ENCODE measurements at places on chromosomes 1 and 21.

- no peak for DNase-seq
These were observed 17.5 kb downstream of the RHOU start for GRCh38 chr1:228752675-228753265.

DNA sequence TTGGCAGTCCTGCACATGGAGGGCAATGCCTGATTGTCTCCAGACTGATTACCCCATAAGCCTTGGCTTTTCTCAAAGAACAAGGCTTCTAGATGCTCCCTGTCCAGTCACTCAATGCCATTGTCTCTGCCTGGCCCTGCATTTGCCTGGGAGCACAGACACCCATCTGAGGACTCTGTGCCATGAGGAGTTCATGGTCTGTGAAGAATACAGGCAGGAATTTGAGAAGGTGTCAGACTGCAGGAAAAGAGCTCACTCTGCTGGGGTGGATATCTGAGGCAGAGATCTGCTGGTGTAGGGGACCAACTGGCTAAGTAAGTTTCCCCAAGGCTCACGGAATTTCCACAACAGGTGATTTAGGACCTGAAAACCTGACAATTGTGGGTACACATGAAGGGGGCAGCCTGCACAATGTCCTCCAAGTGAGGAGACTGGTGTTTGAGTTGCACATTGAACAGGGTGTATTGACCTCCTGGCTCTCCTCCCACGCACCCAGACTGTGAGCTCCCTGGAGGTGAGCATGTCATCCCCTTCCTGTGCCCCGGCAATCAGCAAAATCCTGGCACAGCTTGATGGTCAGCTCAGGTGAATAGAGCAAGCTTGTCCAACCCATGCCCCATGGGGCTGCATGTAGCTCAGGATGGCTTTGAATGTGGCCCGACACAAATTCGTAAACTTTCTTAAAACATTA, 829 bp downstream of the CYP4A22 start:
- no peak for DNase-seq

DNA sequence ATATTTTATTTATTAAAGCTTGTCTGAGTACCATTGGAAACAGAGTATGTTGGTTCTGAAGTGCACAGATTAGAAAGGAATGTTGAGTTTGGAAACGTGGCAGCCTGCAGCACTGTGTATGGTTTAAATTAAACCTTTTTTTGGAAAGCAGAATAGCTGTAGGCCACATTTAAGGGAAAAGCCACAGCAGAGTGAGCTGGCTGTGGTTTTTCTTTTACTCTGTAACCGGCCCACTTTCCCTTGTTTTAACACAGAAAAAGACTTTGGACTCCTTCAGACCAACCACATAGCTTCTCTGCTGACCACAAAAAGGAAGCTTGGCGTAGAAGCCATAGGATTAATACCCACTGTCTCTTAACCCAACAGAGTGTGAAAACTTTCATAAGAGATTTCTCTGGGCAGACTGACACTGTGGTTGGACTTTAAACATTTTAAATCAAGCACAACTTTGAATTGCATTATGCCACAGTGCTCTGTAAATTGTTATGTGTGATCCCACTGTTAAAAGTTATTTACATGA, 75.2 kb downstream of the NFIA start:
- no peak for DNase-seq

DNA sequence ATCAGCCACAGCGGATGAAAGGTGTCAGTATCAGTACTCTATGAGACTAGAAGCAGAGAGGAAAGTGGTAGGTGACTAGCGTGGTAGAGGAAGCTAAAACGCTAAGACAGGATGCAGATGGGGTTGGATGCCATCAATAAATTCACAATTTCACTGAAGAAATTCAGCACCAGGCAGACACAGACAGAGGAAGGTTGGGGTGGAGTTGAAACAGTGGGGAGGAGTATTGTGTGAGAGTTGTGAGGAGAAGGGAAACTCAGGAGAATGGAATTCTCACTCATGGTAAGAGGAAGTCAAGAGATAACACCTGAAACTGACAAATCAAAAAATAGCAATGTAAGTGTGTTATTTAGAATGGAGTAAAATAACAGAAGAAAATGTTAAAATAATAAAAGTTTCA, 208.5 kb upstream of the DAB1 start:
- DNase-seq: no peak

DNA sequence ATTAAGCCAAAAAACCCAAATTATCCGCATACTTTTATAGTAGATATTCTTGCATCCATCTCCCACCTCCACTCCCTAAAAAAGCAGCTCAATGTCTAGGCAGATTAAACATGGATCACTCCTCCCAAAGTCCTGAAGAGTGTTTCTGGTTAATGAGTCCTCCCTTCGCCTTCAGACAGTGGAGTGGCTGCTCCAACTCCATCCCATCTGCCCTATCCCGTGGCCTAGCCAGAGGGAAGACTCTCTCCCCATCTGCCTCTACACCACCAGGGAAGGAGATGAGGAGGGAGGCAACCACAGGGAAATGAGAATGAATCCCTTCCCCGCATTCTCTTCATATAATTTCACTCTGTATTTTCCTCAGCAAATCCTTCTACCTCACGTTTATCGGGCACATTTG, 103.8 kb downstream of the SLC45A1 start:
- no peak for DNase-seq
